ENCODE measurements at places on chromosomes 6 and 20.

- DNase-seq, result no peak
Measured at GRCh38 chr20:17169585-17170136, 57.2 kb upstream of the PCSK2 start.

DNA sequence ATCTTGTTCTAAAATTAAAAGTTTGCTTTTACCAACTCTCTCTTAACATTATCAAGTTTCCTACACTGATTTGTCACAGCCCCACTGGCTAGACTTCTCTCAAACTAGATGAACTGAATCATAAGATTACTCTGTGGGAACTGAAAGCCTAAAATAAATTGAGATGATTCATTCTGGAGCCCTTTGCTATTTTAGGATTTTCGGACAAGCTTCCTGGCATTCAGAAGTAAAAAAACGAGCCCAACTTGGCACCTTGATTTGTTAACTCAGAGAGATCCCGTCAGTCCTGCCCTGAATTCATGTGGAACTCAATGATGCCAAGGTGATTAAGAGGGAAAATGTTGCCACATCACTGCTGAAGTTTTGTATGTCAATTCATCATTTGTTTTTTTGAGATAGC, 122.0 kb upstream of the NRSN1 start:
- DNase-seq, result no peak

GRCh38 chr20:7939663-7940062, 595 bp downstream of the HAO1 start:
- DNase-seq, result no peak

- no peak for DNase-seq
Measured at GRCh38 chr20:34108616-34109174, 3.3 kb downstream of the EIF2S2 start.

DNA sequence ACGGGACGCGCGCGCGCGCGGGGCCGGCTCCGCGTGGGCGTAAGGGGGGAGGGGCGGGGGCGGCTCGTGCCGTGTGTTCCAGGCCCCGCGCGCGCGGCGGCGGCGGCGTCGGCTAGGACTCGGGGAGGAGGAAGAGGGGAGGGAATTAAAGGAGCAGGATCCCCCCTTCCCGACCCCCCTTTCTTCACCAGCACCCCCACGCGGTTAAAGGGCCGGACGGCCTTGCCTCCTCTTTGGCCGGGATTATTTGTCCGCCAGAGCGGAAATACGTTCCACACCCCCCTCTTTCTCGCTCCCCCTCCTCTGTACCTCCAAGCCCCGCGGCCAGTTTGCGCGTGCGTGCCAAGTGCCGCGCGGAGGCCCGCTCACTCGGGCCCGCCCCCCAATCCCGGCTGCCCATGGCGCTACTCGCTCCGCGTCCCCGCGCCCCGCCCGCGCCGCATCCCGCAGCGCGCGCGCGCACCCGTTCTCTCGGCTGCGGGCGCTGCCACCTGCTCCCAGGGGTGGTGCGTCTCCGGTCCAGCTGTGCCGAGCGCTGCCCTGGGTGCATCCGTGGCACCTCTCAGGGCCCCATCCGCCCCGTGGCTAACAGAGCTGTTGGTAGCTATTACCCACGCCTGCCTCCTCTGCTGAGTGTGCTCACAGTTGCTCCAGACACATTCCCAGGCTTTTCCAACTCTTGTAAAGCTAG, at the start of gene ZBTB12:
Gene ZBTB12, minus strand, starts transcription at position 134 of the 691 bp plus-strand sequence. CDS start 781 bp downstream, outside the sequence.
- DNase-seq, result peak; percentile 91

DNA sequence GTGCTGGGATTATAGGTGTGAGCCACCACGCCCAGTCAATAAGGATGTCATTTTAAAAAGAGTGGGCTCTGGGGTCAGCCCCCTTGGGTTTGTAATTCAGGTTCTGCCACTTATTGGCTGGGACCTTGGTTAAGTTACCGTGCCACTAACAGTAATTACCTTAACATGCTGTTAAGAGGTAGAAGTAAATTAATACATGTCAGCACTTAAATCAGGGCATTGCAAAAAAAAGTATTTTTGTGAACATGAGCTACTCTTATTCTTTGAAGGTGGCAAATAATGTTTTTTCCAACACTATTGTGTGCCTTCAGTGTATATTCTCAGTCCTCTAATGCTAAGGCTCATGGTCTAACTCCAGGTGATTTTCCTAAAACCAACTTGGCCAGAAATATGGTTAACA, 109.5 kb downstream of the F13A1 start:
- DNase-seq, result no peak

- DNase-seq, result no peak
Measured at GRCh38 chr6:138197570-138197969, 20.7 kb downstream of the PBOV1 start.

GRCh38 chr6:105488516-105489215, 85.8 kb upstream of the PREP start:
- no peak for DNase-seq

- DNase-seq, result no peak
Measured at GRCh38 chr6:147325557-147325956, 121.3 kb downstream of the STXBP5 start.

GRCh38 chr6:133245422-133245903, 4.3 kb downstream of the EYA4 start:
- no peak for DNase-seq

DNA sequence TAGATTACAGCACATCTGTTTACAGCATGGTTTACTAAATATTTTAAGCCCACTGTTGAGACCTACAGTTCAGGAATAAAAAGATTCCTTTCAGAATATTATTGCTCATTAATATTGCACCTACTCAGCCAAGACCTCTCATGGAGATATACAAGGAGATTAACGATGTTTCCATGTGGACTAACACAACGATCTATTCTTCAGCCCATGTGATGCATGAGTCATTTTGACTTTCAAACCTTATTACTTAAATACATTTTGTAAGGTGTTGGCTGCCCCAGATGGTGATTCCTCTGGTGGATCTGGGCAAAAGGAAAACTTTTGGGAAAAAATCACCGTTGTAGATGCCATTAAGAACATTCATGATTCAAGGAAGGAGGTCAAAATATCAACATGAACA, 48.0 kb upstream of the SDHAF4 start:
- no peak for DNase-seq

DNA sequence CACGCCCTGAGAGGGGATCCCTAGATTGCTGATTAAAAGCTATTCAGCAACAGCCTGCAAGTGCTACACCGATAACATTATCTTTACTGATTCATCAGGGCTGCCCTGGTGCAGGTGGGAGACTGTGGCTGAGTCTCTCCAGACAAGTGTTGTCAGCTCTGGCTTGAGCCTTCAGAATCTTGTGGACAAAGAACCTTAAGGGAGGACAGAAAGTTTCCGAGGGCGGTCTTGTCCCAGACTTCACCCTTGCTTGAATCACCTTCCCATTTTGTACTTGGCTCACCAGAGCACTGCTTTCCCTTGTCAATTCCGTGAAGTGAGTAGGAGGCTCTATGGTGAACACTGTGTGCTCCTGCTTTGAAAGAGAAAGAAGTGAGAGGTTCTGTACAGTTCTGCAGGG, 88.6 kb upstream of the PCSK2 start:
- DNase-seq, result no peak

DNA sequence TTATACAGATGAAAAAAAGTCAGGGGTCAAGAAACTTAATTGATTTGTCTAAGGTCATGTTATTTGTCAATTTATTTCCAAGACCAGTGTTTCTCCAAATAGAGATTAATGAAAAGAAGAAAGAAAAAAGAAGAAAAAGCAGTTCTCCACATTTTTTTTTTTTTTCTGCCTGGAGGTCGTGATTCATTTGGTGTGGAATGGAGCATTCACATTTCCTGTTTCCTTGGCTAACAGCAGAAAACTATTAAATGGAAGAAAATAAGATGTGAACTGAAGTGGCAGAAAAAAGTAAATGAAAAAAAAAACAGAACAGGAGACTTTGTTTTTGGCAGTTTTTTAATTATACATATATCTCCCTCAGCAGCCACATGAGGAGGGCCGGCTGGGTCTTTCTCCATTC, 470.8 kb upstream of the ZNF337 start:
- no peak for DNase-seq

DNA sequence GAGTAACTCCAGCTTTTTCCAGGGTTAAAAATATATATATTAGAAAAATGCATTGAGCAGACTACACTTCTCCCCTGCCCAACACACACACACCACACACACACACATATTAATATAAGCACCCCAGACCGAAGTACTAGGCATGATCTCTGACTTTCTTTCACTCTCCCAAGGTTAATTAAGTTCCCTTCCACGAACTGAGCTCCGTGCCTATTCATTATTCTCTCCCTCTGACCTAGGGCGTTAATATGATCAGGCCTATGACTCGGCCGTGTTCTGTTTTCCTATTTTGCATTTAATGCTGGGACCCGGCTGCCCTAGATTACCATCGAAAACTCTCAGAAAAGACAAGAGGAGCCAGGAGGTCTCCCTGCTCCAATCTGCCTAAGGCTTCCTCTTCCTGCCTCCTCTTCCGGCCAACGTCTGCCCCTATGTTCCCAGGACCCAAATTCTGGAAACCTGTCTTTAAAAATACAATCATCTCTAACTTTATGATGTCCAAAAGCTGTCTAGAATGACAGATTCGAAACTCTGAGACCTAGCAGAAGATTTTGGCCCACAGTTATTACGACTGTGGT, 6.1 kb upstream of the POU3F2 start:
- DNase-seq, result no peak

GRCh38 chr6:110017306-110017705, 39.2 kb downstream of the GPR6 start:
- DNase-seq, result no peak

- DNase-seq, result no peak
Measured at GRCh38 chr6:97306544-97307320, 23.7 kb upstream of the MMS22L start.

DNA sequence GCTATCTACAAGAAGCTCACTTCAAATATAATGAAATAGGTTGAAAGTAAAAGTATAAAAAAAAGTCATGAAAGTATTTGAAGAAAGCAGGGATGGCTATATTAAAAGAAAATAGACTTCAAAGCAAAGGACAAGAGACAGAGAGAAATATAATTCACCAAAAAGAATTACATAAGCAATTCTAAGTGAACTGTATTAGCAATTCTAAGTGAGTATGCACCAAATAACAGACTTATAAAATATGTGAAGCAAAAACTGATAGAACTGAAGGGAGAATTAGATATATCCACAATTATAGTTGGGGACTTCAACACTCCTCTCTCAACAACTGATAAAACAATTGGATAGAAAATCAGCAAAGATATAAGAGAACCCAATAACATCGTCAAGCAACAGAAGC, 38.8 kb upstream of the ID4 start:
- DNase-seq, result no peak

GRCh38 chr20:35953387-35954199, 709 bp downstream of the SCAND1 start:
- peak; percentile 74 for DNase-seq

GRCh38 chr6:169977434-169978265, 226.2 kb downstream of the ERMARD start:
- DNase-seq, result no peak

DNA sequence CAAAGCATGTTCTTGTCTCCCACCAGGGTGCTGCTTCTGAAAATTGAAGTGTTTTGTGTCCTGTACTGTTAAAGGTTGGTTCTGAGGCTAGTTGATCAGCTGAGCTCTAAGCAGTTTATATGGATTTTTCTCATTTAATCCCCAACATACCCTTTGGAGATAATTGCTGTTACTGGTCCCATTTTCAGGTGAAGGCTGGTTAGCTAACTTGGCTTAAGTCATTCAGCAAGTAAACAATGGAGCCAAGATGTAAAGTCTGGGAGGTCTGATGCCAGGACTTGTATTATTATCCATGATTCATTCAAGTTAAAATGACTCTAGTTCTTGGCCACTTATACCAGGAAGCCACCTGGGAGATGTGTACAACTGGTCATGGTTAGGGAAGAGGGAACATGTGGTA, 42.5 kb upstream of the FERMT1 start:
- DNase-seq, result no peak

DNA sequence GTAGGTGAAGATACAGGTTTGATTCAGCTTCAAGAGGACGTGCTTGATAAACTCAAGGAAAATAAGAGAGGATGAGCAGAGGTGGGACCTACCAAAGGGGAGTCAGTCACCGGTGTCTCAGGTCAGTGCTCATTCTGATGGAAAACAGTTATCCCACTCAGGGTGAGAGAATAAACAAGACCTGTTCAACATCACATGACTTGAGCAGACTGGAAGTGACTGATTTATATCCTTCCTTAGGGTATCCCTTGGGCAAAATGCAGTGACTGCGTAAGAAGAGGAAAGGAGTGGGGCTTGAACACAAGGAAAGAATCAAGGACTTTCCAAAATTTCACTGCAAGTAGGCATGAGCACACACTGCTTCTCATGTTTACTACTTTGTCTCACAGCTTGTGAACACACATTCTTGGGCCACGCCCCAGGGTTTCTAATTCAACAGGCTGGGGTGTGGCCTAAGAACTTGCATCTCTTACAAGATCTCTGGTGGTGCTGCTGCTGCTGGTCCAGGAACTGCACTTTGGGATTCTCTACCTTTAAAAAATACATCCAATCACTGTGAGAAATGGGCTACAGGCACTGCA, 11.6 kb downstream of the CST3 start:
- DNase-seq, result no peak

- peak; percentile 28 for DNase-seq
Measured at GRCh38 chr6:155248008-155249001, 15.5 kb upstream of the CLDN20 start.

DNA sequence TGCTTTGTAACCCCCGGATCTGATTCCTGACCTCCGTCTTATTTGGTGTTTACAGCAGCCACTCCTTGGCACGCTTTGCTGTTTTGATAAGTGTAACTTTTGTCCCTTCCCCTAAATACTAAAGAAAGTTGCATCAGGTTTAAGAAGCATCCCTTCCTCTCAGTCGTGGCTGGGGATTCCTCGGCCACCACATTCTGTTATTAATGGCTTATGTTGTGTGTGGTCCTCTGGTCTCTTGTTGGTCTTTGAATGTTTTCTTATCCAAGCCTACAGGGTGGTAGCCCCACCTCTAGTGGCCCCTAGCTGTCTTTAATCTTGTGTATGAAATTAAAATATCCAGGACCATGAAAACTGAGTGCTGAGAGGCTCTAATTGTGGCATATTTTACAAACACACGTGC, 37.5 kb upstream of the FNDC1 start:
- no peak for DNase-seq

DNA sequence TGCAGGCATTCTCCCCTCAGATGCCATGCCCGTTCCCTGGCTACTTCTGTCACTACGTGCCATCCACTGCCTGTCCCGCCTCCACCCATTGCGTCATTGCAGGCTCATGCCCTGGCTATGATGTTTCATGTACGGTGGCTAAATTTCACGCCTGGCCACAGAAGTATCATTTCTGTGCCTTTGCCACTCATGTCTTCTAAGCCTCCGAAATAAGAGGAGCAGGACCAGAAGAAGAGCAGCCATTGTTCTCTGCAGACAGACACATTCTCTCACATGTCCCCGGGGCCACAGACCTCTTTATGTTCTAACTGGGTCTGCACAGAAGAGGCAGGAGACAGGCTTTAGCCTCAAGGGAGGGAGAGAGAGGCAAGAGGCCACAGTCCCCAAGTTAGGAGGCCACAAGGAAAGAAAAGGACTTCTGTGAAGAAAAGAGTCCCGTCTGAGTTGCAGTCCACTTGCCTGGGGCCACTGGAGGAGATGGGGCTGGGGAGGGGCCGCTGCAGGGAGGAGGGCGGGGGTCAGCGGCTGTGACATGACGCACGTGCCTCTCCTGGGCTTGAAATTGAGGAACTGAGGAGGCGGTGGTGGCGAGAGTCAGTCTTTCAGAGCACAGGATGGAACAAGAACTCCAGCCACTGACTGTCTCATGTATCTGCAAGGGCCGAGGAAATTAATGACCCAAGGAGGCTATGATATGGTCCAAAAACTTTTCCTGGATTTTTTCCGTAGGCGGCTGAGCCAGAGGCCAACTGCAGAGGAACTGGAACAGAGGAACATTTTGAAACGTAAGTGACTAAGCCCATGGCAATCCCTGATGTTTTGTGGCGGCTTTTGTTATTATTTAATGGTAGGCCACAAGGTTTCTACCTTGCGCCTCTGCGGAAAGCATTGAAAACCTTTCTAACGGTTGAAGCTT, 55.9 kb downstream of the TBC1D7 start:
- DNase-seq, result peak; percentile 23

Measured in CD4-positive, alpha-beta T cell treated with Interleukin-17A for 1 hour (primary cell).